Motor neuron (in vitro differentiated cells): ENCODE measurements at places on chromosomes 1 and 21.

DNA sequence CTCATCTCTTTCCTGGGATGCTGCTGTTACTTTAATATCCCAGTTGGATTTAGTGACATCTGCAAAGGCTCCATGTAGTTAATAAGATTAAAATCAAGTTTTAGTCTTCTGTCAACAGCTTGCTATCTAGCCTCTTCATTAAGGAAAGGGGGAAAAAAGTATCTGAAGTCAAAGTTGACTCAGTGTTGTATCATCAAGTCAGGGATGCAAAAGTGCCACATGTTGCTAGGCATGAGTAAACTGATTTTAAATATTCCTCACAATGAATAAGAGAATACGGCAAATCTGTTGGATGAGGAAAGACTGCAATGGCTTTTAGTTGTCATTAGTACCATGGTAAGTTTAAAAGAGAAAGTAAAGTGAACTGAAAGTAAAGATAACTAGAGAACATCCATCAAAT lies 383.2 kb upstream of the ZRANB2 start:
- no peak for ATAC-seq

GRCh38 chr1:66333466-66334199 lies 200.3 kb upstream of the SGIP1 start:
- no peak for ATAC-seq

GRCh38 chr1:216215169-216215568 lies 208.1 kb downstream of the USH2A start:
- no peak for ATAC-seq

DNA sequence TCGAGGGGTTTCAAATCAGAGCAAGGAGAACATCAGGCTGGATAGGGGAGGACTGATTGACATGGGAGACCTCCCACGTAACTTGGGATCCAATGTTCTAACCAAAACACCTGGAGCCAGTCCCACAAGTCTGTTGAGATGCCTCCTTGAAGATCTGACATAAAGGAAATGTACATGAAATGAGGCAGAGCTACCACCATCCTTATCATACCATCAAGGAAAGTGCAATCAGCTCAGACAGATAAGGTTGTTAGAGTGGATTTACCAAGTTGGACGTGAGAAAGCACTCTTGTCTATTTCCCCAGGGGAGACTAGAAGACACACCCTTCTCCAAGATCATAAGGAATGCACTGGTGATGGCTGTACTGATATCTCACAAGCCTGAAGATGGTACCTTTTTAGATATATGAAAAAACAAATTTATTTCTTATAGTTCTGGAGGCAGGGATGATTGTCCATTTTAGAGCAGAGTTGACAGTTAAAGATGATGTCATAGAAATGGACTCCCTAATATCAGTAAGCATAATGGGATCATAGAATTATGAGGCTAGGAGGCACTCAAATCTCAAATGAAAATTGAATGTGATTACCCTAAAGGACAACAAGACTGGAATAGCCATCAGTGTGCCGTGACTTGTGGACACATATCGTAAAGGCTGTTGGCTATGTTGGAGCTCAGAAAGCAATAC lies 129.1 kb upstream of the RAB4A start:
- no peak for ATAC-seq
